RKO (cell line): ENCODE measurements at places on chromosomes 12 and 14.

GRCh38 chr14:21275261-21275858 is 4.5 kb upstream of the RPGRIP1 start:
- DNase-seq, result no peak

DNA sequence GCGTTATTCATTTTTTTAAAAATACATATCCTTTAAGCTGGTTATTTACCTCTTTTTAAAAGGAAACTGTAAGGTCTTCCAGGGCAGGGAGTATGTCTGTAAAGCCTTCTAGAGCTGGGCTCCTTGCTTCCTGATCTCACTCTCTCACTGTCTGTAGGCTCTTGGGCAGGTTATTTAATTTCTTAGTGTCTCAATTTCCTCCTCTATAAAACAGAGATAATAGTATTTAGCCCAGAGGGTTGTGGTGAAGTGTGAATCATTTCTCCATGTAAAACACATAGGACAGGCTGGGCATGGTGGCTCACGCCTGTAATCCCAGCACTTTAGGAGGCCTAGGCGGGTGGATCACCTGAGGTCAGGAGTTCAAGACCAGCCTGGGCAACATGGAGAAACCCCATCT is 25.9 kb upstream of the LTA4H start:
- no peak for DNase-seq

DNA sequence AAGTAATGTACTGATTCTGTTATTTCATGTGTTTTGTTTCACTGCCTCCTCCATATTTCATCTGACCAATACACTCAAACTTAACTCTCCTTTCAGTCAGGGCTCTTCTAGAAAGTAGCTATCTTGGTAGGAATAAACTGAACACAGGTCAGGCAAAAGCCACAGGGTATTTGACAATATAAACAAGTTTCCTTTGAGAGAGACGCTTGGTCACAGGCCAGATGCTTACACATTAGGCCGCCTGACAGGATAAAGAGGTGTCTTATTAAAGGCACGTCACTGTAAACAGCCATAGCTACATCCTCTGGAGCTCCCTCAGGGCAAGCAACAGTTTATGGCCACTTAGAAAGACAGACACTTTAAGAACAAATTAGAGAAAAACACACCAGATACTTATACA is 607.5 kb downstream of the SLC6A15 start:
- DNase-seq, result no peak

GRCh38 chr14:91241863-91242262 is 2.6 kb downstream of the GPR68 start:
- DNase-seq, result no peak

GRCh38 chr12:96132819-96133218 is 61.4 kb upstream of the ELK3 start:
- DNase-seq, result no peak

GRCh38 chr12:54701940-54702592 is 53.9 kb upstream of the DCD start:
- peak; percentile 68 for DNase-seq

DNA sequence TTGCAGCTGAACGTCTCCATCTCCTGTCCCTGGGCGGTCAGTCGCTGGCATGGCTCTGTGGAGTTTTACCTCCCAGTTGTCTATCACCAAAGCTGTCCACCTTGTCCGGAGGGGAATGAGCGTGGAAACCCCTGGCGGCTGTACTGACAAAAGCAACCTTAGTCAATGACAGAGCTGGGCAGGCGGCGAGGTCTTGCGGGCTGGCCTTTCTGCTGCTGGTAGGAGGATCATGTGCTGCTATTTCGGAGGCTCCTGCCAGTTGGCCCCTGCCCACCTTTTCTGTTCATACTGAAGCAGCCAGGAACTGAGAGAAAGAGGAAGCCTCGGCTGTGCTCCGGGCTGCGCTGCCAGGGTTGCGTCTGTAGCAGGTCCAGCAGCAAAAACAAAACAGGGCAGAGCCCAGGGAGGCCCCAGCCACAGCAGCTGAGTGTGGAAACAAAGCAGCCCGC is 57.7 kb downstream of the HMGA2 start:
- no peak for DNase-seq

DNA sequence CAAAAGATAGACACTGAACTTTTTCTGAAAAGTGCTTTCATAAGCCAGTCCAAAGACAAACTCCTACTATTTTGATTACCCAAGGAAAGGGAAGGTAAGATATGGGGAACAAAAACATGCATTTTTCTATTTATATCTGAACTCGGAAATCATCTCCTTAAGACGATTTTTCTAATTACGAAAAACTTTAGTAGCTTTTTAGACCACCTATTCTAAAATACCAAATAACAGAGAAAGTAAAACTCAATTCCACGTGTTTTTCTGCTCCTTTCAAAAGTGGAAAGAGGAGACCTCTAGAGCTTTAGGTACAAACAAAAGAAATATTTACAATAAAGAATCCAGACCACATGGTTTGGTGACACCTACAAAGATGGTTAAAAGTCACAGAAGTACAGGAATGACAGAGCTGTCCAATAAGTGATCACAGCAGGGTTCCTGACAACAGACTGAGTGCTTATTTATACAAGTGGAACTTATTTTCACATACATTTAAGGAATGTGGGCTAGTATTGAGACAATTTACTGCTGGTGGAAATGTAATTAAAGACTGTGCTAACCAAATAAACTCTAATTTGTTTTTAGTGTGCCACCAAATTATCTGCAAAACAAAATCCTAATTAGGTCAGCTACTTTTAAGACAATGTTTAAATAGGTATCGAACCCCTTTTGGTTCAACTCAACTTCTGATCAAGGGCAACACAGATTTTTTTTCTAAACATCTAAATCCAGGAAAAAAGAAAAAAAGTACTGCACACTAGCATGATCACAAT is 2.4 kb downstream of the LRIG3 start:
- peak; percentile 3 for DNase-seq

- DNase-seq, result no peak
Measured at GRCh38 chr12:91721023-91721422, 424.6 kb downstream of the BTG1 start.

- DNase-seq, result no peak
Measured at GRCh38 chr12:11158885-11159444, 12.0 kb upstream of the SMIM10L1 start.

DNA sequence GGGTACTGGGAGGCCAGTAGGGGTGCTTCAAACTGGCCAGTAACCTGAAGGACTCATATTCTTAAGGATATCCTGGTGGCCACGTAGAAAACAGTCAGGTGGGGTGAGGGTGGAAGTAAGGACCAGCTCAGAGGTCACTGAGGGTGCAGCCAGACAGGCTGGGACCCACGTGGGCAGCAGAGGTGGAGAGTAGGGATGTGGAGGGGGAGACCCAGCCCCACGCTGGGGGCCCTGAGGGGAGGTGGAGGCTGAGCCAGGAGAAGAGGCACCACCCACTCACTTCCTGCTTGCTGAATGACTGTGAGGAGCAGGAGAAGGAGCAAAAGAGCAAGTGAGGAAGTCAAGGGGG is 12.6 kb upstream of the SERPINA3 start:
- DNase-seq, result no peak

GRCh38 chr14:54567639-54568561 is 972 bp downstream of the SAMD4A start:
- peak; percentile 69 for DNase-seq

- no peak for DNase-seq
Measured at GRCh38 chr12:121107681-121108080, 25.0 kb upstream of the P2RX7 start.

DNA sequence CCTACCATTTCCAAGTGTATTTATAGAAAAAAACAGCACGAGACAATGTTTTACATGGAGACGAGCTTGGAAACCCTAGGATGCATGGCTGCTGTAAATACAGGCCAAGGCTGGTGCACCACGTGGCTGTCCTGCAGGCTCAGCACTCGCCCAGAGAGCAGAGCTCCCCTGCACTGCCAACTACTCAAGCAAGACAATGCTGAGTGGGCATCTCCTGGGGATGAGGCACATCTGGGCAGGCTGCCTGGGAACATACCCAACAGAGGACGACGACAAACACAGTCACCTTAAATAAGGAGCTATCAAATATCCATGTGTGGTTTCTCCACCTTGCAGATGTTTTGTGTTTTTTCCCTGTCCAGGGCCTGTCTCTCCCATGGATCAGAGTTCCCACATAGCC is 128.3 kb upstream of the PRMT8 start:
- DNase-seq, result no peak

- no peak for DNase-seq
Measured at GRCh38 chr12:51210690-51211395, 7.0 kb downstream of the POU6F1 start.

DNA sequence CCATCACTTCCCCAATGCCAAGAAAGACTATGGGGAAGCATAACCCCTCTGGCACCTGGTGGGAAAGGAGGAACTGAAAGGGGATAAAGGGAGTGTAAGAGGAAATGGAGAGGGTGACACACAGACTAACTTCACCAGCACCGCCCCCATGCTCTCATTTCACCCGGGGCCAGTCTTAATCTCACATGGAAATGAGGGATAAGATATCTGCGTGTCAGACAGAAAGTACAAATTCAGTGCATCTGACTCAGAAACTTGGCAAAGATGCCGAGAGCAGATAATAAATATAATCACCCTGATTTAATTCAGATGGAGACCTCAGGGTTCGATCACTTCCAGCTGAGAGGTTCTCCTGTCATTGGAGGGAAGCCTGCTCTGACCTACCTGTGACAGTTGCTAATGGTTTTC is 191.6 kb downstream of the DUSP6 start:
- DNase-seq, result peak; percentile 84

GRCh38 chr14:69360438-69361108 is 37.5 kb downstream of the ERH start:
- no peak for DNase-seq

DNA sequence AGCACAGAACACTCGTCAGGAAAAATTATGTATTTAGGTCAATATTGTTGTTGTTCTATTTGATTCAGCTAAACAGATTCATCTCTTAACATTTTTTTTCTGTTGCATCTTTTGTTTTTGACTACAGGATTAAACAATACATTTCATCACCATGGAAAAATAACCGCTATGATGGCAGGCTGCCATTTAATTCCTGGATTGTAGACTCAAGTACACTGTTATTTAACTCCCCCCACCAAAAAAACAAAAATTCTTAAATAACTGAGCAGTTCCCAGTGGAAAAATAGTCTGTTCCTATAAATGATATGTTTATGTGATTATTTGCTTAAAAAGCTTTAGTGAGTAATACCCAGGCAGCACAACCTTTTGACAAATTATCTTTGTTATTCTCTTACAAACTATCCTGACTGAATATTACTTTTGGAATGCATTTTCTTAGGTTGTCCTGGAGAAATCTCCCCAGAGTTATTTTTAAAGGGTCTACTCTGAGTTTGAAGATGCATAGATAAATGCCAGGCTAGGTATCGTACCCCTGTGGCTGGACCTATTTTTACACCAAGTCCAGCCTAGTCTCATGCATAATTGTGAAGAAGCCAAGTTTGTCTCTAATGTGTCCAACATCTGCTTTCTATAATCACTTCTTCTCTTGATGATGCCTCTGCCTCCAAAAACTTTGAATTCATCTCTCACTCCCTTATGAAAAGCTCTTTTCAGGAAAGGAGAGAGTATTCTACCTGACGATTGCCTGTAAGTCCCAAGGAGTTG is 3.7 kb downstream of the KERA start:
- DNase-seq, result no peak

DNA sequence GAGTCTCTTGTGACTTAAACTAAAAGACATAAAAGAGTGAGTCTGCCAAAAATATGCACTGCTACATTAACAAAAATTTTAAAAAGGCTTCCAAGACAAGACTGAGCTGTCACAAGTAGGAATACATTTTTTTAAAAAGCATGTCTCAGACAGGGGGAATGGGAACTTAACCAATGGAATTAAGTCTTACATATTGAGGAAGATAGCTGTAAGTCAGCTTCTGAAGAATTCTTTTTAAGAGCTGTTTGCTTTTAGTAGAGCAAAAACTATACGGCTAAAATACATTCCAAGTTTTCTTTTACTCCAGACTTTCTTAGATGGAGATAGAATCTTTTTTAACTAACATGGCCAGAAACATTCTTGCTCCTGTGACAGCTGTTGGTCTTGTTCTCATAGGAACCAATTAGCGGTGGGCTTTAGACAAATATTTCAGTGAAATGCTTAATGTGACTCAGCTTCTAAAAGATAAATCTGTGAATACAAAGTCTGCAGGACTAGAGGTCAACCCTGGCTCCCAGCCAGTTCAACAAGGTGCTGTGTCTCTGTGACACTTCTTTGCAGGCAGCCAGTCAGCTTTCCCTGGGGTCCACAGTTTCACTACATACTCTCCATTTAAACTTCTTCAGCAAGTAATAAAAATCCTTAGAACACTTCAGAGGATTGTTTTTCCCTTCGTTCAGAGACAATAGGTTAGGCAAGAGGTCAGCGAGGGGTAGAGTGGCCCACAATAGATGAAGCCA is 187.6 kb downstream of the NAV3 start:
- no peak for DNase-seq

- no peak for DNase-seq
Measured at GRCh38 chr14:71737760-71738159, 194.5 kb upstream of the RGS6 start.

DNA sequence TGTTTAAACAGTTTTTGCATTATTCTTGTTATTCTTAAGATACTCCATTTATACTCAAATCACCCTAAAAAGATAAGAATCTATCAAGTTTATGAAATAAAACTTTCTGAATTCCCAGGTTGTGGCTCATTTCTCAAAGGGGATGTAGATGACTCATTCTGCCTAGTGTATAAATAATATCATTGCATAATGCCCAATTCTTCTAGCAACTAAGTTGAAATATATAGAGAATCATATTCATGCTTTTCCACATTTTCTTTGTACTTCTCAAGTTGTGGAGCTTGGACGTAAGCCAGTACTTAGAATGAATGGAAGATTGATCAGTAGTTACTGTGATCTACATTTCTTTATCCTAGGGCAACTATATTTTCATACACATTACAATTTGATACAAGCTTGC is 201.1 kb downstream of the PPFIA2 start:
- peak; percentile 2 for DNase-seq

DNA sequence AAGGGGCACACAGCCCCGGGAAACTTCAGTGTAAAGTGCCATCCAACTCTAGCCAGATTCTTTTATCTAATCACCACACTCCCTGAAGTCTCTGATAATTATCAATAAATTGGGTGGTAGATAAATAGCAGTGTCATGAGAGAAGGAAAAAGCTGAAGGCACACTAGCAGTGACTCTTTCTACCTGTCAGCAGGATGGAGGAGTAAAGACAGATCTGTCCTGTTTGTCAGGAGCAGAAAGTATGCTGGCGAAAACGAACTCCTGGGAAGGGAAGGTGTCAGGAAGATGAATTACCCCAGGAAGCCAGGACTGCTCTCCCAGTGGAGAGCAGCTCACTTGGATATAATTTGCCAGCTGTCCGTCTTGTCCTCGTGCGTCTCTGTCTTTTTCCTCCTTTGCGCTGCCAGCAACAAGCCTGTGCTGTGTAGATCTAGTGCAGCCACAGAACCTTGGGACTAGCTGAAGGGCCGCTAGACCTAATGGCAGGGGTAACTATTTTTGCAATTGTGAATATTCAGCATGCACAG is 981.9 kb downstream of the DIO2 start:
- DNase-seq, result no peak

GRCh38 chr12:72295744-72296143 is 23.6 kb downstream of the TRHDE start:
- DNase-seq, result no peak

GRCh38 chr12:60174476-60174875 is 578.6 kb downstream of the SLC16A7 start:
- no peak for DNase-seq
